ENCODE measurements at places on chromosomes 4 and X.

- no peak for DNase-seq
These were observed 60.8 kb downstream of the REPS2 start for GRCh38 chrX:17007134-17007768.

GRCh38 chrX:6821730-6822129 is 286.8 kb upstream of the VCX3A start:
- no peak for DNase-seq

GRCh38 chrX:16559206-16559619 is 90.7 kb upstream of the S100G start:
- no peak for DNase-seq

DNA sequence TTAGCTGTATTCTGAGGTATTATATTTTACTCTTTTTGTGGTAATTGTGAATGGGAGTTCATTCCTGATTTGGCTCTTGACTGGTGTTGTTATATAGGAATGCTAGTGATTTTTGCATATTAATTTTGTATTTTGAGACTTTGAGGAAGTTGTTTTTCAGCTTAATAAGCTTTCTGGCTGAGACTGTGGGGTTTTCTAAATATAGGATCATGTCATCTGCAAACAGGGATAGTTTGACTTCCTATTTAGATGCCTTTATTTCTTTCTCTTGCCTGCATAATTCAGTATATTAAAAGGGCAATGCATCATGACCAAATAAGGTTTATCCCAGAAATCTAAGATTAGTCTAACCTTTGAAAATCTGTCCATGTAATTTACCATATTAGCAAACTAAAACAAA is 44.7 kb upstream of the EPGN start:
- DNase-seq = no peak

- no peak for DNase-seq
These were observed 283.8 kb upstream of the IL1RAPL1 start for GRCh38 chrX:28303486-28303885.

DNA sequence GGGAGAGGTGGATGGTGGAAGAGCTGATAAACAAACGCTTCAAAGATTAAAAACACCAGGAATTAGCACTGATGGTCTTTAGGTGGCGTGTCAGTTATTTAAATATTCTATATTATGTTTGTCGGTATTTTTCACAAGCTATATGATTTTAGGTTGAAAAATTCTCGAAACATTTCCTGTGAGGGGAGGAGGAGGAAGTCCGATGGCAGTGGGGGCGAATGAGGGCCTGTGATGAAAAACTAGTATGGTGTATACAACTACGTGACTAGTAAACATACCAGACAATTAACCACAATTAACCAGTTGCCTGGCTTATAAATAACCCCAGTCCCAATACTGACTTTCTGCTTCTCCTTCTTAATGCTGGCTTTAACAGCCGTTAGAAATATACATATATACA is 595 bp upstream of the NAP1L2 start:
- no peak for DNase-seq

DNA sequence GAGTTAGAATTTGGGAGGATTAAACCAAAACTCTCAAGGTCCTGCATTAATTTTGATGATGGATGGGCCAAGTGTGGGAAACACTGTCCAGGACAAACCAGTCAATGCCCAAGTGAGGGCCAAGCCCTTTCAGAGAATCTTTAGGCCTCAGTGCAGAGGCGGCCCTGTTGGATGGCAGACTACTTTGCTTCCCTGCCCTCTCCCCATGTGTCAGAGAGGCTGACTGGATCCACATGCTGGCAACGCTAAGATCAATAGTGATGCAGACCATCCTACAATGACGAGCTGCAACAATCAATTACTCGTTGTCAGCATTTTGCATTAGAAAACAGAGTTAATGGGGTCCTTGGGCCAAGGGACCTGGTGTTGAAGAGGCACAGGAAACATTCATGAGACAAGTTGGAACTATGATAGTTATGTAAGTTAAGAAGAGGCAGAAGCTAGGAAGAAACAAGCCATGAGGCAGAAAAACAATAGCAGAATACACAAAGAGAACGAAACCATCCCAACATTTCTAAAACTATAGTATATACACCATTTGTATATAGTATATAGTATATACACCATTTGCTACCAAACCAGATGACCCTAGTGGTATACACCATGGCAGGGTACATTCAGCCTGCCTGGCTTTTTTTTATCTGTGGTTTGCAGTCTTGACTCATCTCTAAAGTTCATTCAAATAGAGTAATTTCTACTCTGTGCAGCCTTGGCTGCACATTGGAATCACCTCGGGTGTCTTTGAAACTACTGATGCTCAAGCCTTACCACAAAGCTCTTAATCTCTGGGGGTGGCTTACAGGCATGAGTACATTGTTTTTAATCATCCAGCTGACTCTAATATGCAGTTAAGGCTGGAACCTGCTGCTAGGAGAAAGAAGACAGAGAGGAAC is 147.7 kb upstream of the GYPA start:
- DNase-seq = no peak

DNA sequence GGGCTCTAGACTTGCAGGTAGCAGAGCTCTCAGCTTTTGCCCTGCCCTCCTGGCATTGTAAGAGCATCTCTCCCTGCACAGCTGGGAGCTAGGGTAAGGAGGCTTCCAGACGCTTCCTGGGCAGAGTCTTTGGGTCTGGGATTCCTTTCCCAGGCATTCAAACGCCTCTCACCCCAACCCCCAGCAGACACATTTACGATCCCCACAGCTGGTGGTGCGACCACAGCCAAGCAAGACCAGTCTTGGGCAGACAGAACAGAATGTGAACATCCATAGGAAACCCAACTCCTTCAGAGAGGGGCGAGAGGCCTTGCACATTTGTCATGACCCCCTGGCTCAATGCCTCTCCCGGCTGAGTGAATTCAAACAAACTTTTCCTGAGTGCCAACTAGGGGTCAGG is 38.1 kb upstream of the CD99L2 start:
- no peak for DNase-seq

GRCh38 chr4:6498511-6499237 is 26.3 kb upstream of the PPP2R2C start:
- no peak for DNase-seq

- DNase-seq = no peak
These were observed 64.8 kb downstream of the TNIP2 start for GRCh38 chr4:2691313-2691712.

DNA sequence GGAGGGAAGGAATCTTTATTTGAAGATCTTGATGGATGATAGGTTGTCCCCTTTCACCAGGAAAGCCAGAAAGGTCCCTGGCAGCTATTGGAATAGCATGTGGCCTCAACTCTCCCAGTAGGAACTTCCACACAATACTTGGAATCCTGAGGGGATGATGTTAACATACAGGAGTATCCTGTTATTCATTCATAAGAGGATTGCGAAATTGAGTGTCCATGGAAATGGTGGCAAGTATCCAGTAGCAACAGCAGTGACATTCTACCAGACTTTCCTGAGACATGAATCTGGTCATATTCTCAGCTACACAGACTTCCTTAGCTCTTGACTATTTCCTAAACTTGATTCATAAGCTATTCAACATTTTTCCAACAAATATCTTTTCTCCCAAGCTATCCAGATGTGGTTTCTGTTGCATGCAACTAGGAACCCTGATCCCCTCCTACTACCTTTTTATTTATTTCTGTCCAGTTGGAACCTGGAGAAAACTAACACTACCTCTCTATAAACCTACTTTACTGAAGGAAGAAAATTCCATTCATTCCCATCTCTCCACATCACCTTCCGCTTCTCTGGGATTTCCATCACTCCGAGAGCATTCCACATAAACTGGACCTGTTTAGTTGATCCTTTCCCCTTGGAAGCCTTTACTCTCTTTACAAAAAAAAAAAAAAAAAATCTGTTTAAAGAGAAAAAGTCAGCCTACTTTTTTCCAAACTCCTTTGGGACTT is 101.8 kb downstream of the ANXA5 start:
- DNase-seq = no peak

DNA sequence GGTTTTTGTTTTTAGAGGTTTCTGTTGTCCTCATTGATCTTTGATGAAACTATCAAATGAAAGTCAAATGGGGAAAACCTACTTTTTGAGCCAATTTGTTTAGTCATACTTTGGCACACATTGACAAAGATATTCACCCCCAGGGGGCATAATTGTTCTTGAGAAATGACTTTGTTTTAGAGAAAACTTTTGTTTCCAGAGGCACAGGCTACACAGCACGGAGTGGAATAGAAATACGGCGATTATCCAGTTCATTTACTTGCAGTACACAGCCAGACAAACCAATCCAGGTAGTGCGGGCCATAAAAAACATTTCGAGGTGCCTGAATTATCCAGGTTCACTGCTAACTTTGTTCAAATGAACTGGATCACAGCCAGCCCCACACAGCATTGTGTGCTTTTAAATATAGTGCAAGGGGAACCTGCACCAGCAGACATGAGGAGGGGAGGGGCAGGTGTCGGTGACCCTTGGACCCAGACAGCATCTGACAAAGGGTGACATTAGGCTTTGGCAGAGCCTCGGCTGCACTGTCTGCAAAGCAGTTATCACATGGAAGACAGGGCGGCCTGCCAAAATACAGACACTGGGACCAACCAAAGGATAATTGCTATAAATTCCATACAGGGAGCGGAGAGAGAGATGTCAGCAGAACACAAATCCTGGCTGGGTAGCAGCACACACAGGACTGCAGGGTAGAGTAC is 179.6 kb upstream of the NOCT start:
- DNase-seq = no peak

- no peak for DNase-seq
These were observed 91.5 kb downstream of the ATRX start for GRCh38 chrX:77694491-77694890.

GRCh38 chr4:106315476-106315967 is 487 bp downstream of the TBCK start:
- peak; percentile 8 for DNase-seq

- DNase-seq = no peak
These were observed 36.2 kb downstream of the CT47B1 start for GRCh38 chrX:120839491-120839890.

GRCh38 chr4:145289403-145290076 is 109.2 kb upstream of the OTUD4 start:
- DNase-seq = no peak

GRCh38 chr4:112942077-112942476 is 107.4 kb upstream of the ANK2 start:
- no peak for DNase-seq

DNA sequence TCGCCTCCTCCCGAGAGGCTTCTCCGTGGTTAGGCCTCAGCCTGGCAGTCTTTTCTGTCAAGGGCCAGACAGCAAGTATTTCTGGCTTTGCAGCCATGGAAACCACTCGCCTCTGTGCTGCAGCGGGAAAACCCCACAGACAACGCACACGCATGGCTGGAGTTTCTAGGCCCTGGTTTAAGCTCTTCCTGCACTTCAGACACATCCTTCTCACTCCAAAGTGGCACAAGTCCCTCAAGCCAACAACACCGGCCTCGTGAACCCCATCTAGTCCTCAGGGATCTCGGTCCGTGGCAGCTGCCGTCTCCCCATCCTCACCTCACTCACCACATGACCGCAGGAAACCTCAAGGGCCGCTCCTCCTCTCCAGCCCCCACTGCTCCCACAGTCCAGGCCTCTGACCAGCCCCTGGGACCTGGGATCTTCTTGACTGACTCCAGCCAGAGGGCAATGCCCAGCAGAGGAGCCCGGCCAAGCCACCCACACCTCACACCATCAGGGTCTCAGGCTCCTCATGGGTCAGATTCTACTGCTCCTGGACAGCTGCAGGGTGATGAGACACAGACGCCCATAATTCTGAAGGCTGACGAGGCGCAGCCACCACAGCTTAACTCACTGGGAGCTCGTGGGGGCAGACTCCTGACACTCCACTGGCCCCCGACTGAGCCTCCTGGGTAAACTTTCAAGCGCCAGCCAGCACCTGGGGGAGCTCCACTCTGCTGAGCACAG is 21.7 kb downstream of the LETM1 start:
- no peak for DNase-seq

DNA sequence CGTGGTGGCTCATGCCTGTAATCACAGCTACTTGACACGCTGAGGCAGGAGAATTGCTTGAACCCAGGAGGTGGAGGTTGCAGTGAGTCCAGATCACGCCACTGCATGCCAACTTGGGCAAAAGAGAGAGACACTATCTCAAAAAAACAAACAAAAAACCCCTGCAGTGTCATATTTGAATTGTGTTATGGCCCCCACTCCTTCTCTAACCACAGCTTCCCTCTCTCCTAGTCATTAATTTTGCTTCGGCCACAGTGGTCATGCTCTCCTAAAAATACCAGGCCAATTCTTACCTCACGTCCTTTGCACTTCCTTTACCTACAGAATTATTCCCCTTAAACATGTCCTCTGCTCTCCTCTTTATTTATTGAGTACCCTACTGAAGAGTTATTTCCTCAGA is 206.1 kb downstream of the PPP3CA start:
- DNase-seq = no peak

GRCh38 chr4:8308856-8309771 is 39.6 kb downstream of the HTRA3 start:
- DNase-seq = no peak

GRCh38 chr4:53593765-53594164 is 2.5 kb upstream of the LNX1 start:
- DNase-seq = no peak

- no peak for DNase-seq
These were observed 377.0 kb downstream of the PDGFC start for GRCh38 chr4:156594624-156595023.

DNA sequence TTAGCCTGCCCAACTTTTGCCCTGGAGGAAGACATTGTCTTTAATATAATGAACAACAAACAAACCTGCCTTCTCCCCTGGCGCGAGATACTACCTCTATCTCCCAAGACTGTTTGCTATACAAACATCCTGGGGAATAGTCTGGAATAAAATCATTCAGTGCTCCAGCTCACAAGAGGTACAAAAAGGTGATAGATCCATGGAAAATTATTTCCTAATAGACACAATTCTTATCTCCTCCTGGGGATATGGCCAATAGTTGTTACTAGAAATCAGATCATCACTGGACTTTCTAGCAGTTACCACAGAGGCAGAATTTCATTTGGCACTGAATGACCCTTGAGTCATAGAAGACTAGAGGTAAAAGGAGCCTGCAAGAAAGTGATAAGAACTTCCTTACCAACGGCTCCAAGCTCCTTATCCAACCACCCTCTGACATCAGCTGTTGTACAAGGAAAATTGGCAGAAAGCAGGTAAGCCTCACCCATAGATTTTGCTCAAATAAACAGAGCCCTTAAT is 38.1 kb downstream of the MID1 start:
- DNase-seq = no peak

- DNase-seq = no peak
These were observed 568 bp downstream of the NIPAL1 start for GRCh38 chr4:48017108-48017571.

GRCh38 chrX:9464435-9465371 is at the start of gene TBL1X:
TBL1X (plus strand) TSS chrX:9465058; CDS start chrX:9653587, 188,529 bp downstream.
- DNase-seq = peak; percentile 24
